Activated T-cell treated with anti-CD3 and anti-CD28 coated beads, Interleukin-2, amount 50 U/mL, for 72 hours (primary cell): ENCODE measurements at places on chromosomes 4 and X.

DNA sequence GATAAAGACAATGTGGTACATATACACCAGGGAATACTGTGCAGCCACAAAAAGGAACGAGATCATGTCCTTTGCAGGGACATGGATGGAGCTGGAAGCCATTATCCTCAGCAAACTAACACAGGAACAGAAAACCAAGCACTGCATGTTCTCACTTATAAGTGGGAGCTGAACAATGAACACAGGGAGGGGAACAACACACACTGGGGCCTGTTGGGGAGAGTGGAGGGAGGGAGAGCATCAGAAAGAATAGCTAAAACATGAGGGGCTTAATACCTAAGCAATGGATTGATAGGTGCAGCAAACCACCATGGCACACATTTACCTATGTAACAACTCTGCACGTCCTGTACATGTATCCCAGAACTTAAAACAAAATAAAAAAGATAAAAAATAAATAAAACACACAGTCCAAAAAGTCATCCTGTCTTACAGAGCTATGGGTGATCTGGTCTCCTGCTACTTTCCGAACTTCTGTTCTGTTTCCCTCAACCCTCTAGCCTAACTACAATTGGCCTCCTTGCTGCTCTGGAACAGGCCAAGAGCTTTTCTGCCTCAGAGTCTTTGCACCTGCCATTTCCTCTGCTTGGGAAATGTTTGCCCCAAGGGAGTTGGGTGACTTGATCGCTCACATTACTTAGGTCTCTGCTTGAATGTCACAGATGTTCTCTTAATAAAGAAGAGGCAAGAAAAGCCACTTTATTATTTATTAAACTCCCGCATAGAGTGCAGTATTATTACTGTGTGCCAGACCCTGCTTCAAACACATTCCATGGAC lies 1.1 kb upstream of the CD38 start:
- H3K27me3 ChIP-seq, result peaks cover 54% of the 10 kb centered on the region
- H3K4me3 ChIP-seq, result no peak overlapping the region
- H3K27ac ChIP-seq, result no peak overlapping the region
- DNase-seq, result no peak
- peaks cover 16% of the 10 kb centered on the region for H3K36me3 ChIP-seq

DNA sequence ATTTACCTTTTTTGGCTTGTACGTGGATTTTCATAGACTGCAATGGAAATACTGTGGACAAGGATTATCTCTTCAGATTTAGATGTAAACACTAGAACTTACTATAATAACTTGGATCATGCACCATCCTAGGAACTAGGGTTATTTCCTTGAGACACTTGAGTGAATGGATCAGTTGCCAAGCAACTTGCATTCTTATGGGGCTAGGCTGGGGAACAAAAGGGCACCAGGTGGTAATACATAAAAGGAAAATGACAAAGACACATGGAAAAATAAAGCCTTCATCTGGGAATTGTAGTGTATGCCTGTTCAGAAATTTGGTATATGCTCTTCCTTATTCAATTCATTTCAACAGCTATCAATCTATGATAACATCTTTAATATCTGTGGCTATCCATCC lies 247.1 kb downstream of the SPRY1 start:
- peaks cover 7% of the 10 kb centered on the region for H3K27me3 ChIP-seq
- H3K27ac ChIP-seq, result no peak overlapping the region
- H3K36me3 ChIP-seq, result peaks cover 9% of the 10 kb centered on the region
- DNase-seq, result no peak
- no peak overlapping the region for H3K4me3 ChIP-seq
- peaks cover 8% of the 10 kb centered on the region for H3K4me1 ChIP-seq

GRCh38 chrX:4315891-4316290 lies 602.4 kb upstream of the PRKX start:
- H3K4me3 ChIP-seq, result no peak overlapping the region
- no peaks in the 10 kb centered on the region for H3K4me1 ChIP-seq
- H3K36me3 ChIP-seq, result no peaks in the 10 kb centered on the region
- DNase-seq, result no peak

DNA sequence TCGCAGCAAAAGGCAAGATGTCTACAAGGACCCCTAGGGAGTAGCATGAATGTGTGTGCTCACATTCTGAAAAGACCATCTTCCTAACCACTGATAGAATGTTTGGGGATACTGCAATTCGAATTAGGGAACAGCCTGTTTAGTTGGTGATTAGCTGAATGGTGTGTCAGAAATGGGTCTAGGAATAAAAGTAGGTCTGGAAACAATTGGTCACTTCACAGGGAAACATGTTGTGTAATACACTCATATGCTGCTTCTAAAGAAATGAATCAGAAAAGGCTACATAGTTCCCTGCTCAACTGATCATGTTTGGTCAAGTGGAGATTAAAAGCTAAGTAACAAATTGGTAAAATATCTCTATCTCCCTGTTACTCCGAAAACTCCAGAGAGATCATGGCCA lies 2362.4 kb upstream of the TENM3 start:
- no peak overlapping the region for H3K27ac ChIP-seq
- H3K36me3 ChIP-seq, result no peaks in the 10 kb centered on the region
- H3K27me3 ChIP-seq, result no peaks in the 10 kb centered on the region
- H3K4me3 ChIP-seq, result no peak overlapping the region
- no peaks in the 10 kb centered on the region for H3K4me1 ChIP-seq

DNA sequence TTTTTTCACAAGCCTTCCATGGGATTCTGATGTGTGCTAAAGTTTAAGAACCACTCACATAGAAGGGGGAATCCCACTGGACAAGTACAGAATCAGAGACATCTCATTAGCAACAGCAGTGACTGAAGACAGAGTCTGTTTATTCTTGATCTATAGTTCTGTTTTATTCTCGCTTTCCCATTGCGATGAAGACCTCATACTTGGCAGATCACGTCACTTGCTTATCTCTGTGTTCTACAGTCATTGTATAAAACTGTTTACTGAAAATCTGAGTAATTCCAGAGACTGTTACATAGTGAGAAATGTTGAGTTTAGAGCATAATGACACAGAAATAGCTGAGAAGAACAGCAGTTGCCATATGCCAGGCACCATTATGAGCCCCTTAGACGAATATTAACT lies 185.5 kb downstream of the PTTG2 start:
- H3K27me3 ChIP-seq, result peaks cover 7% of the 10 kb centered on the region
- no peak overlapping the region for H3K4me3 ChIP-seq
- H3K27ac ChIP-seq, result peak overlapping the region; percentile 57
- no peak for DNase-seq

DNA sequence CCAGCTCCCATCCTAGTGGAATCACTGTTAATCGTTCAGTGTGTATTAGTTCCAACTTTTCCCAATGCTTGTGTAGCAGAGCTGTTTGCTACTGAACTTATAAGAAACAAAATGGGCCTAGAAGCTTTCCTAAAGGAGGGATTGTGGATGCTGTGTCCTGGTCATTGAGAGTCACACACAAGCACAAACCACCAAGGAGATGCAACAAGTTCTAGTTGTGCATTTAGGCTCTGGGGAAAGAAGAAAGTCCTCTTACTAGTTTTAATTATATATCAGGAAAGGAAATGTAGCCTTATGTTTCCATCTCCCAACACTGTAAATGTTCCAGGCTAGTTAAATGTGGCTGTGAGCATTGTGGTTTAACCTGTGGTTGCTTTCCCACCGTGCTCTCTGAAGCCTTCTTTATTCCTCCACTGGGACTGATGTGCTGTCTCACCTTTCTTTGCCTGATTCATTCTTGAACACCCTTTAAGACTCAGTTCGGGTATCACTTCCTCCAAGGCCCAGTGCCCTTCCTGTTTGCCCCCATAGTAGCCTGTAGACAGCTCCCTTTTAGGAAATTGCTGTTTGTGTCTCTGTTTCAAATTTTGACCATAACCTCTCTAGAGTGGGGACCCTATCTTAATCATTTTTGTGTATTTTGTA lies 34.3 kb downstream of the ATP10D start:
- no peak overlapping the region for H3K4me3 ChIP-seq
- peaks cover 9% of the 10 kb centered on the region for H3K4me1 ChIP-seq
- no peaks in the 10 kb centered on the region for H3K36me3 ChIP-seq
- no peaks in the 10 kb centered on the region for H3K27me3 ChIP-seq
- no peak for DNase-seq

DNA sequence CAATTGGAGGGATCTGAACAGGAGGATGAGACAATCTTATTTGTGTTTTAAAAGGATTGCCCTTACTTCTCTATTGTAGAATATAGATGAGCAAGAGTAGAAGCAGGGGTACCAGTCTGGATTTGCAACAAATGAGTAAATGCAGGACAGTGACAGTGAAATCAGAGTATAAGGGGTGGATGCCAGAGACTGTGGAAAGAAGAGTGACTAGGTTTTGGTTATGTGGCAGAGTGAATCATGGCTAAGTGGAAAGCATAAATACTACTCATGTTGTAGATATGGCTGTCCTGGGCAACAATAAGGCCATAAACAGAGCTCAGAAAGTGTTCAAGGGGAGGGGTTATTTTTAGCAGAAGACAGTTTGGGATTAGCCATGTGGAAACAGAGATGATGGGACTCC lies 6.0 kb upstream of the VSIG4 start:
- H3K27ac ChIP-seq, result peak overlapping the region; percentile 83
- H3K4me3 ChIP-seq, result peak overlapping the region; percentile 75
- peaks cover 15% of the 10 kb centered on the region for H3K27me3 ChIP-seq
- H3K4me1 ChIP-seq, result peaks cover 37% of the 10 kb centered on the region
